Large intestine (tissue), 12 donors: ENCODE measurements at places on chromosomes 1 and 21.

- no peak for DNase-seq
These were observed 7.1 kb upstream of the TMEM61 start for GRCh38 chr1:54973205-54973921.

GRCh38 chr21:25822981-25823380, 88.2 kb downstream of the GABPA start:
- DNase-seq: no peak

DNA sequence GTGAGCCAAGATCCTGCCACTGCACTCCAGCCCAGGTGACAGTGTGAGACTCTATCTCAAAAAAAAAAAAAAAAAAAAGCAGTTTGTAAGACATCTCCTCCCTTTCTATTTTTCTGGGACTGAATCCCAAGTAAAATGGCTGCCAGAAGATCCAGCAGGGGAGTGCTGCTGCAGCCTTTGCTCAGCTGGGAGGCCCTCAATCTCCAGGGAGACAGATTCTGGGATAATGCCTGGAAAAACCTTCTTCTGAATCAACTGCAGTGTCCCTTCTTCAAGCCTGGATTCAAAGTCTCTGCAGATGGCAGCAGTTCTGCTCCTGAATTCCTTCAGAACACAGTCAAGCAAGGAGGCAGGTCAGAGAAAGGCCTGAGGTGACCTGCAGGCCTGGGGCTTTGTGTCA, 191.0 kb upstream of the NRIP1 start:
- DNase-seq: no peak

GRCh38 chr1:172425339-172425738, 4.9 kb downstream of the C1orf105 start:
- no peak for DNase-seq

GRCh38 chr1:212491454-212491853, 58.7 kb downstream of the NENF start:
- no peak for DNase-seq

GRCh38 chr21:45283611-45284455, 3.9 kb downstream of the POFUT2 start:
- DNase-seq: no peak

- no peak for DNase-seq
These were observed 28.1 kb upstream of the KDM4A start for GRCh38 chr1:43621861-43622260.

GRCh38 chr1:20071416-20071815, 1.4 kb downstream of the PLA2G5 start:
- no peak for DNase-seq

GRCh38 chr1:180130651-180131050, 24.0 kb upstream of the QSOX1 start:
- no peak for DNase-seq

GRCh38 chr1:10546896-10547295, 72.1 kb downstream of the PEX14 start:
- no peak for DNase-seq

- no peak for DNase-seq
These were observed 18.6 kb downstream of the GNAI3 start for GRCh38 chr1:109566982-109567381.

GRCh38 chr1:56132520-56132919, 446.8 kb downstream of the PLPP3 start:
- no peak for DNase-seq

- DNase-seq: no peak
These were observed 101.9 kb upstream of the SLC5A9 start for GRCh38 chr1:48120621-48121020.

DNA sequence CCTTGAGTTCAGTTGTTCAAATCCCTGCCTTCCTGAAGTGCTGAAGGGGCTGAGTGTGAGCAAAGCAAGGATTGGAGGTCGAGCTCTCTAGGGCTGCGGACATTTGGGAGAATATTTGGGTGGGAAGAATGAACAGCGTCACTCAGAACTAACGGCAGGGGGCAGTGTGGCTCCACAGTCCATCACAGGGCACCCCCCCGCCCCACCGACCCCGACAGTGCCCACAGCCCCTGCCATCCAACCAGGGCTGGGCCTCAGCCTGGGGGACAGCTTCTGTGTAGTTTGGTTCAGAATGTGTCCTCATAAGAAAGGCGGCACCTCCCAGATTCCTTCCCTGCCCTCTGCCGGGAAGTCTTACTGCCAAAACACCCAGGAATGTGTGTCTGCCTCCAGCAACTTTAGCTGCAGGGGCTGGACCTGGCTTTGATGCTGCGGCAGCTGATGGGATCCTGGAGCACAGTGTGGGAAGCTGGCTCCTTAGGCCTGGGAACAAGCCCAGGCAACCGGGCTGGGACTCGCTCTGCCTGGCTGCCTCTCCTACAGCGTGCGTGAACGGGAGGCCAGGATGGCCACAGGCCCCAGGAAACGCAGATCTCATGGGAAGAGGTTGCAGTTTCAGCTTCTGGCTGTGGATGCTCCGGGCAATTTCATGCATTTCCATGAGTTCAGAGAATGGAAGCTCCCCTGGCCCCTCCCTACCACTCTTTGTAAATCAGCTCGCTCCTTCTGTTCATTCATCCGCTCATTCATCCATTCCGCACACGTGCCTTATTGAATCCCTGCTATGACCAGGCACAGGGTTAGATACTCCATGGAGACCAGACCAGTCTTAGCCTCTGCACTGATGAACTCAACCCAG, 104.9 kb upstream of the TMPRSS2 start:
- DNase-seq: no peak

- peak; percentile 12 for DNase-seq
These were observed 12.5 kb downstream of the TCP10L start for GRCh38 chr21:32572574-32573420.

- DNase-seq: no peak
These were observed 21.4 kb upstream of the LSM10 start for GRCh38 chr1:36419140-36419539.

GRCh38 chr1:158022554-158023312, 29.3 kb downstream of the KIRREL1 start:
- no peak for DNase-seq

DNA sequence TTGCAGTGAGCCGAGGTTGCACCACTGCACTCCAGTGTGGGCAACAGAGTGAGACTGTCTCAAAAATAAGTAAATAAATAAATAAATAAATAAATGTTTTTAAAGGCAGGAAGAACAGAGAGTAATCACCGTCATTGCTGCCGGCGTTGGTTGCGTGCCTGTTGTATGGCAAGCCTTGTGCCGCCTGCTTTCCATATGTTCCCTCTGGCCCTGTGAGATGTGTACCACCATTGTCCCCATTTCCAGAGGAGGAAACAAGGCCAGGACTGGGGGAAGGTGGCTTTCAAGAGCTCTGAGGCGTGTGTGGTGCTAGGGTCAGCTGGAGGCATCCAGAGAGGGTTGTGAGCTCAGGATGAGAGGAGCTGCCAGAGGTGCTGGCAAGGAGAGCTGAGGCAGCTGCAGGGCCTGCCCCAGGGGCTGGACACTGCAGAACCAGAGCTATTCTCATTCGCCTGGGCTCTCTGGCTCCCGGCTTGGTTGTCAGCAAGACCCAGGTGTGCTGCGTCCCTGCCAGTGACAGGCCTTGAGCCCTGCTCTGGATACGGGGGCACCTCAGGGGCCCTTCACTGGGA, 5.2 kb upstream of the MARCKSL1 start:
- no peak for DNase-seq

- DNase-seq: no peak
These were observed 32.1 kb downstream of the CTNNBIP1 start for GRCh38 chr1:9877962-9878361.

DNA sequence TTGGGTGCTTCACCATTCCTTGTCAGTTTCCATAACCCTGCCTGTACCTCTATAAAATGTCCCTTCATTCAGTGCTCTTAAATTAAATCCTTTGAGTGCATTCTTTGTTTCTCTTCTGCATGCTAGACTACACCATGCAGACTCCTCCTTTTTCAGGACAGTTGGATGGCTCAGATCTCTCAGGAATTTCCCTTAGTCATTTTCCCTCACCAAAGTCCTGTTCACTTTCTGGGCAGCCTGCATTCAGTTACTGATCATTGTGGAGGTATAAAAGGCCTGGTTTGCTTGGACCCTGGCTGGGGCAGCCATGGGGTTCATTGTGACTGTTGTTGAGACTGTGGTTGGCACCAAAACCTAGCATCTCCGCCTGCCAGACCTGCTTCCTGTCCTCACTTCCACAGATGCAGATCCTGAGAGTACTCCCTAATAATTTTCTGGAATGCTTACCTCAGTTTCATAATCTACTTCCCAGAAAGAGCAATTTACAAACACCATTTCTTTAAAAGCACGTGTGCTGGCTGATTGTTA, 88.4 kb downstream of the PDE4B start:
- no peak for DNase-seq

GRCh38 chr1:36665478-36666080, 182.9 kb upstream of the CSF3R start:
- DNase-seq: no peak

- no peak for DNase-seq
These were observed 12.9 kb upstream of the ETS2 start for GRCh38 chr21:38792676-38793459.

DNA sequence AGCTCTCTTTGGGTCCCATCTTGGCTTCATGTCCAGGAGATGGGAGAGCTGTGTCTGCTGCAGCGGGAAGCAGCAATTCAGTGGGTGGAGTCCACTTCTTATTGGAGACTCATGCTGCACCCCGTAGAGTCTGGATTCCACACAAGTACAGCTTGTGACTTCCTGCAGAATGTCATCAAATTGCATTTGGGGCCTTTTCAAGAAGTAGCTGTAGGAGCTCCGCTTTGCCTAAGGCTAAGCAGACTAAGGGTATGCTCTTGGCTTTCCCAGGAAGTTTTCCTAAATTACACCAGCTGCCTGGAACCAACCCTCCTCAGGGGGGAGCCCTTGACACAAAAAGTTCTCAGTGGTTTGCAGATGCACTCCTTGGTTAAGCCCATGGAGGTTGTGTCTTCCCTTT, 5.7 kb upstream of the MOB3C start:
- DNase-seq: no peak

DNA sequence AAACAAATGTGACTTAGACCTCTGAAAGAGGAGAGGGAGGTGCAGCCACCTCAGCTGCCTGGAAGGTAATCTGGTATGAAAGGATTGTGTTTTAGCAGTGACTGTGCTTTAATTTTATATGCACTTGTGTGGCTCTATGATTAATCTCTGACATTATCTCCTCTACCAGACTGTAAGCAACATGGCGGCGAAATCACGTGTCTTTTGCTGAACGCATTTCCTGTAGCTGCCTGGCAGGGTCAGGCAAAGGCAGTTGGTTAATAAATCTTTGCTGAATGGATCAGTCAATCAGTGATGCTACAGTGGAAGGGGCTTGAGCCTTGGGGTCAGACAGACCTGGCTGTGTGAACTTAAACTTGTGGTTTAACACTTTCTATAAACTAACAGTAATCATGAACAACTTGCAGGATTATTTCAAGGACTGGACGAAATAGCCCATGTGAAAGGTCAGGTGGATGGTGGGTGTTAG, 96.9 kb downstream of the ADSS2 start:
- no peak for DNase-seq

GRCh38 chr1:231161667-231162296, at the start of gene TRIM67:
TSS of gene TRIM67 (plus strand) at chr1:231162058. CDS start at chr1:231162970, 912 bp downstream.
- no peak for DNase-seq

DNA sequence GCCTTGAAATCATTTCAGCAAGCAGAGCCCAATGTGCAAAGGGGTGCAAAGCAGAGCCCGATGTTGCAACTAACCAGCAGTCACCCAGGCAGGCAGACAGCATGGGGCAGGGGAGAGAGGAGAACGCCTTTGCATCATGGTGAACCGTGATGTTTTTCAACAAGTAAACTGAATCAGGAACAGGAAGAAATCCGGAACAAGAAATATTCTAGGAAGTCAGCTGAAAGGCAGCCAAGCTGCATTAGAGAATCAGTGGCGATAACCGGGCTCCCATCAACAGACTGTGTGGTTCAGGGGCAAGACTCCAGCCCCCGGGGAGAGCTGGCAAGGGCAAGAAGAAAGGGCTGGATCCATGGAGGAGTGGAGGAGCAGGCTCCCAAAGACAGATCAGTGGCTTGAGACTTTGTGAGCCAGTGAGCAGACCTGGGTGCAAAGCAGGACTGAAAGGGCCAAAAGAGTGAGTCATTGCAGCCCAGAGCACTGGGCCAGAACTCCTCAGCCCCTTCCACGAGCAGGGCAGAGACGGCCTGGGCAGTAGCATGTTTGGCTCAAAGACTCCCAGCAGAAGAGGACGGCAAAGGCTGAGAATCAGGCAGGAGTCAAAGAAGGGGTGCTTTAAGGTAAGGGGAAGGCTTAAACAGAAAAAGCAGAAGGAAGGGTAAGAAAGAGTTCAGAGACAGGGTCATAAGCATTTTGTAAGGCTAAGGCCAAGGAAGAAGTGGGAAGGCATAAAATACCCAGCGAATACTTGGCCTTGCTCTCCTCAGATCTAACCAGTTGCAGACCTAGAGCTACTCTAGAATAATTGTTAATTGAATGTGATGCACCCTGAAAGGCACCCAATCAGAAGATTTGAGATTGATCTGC, 155.0 kb downstream of the SETD4 start:
- DNase-seq: no peak

GRCh38 chr1:154324669-154325582, at the start of gene ATP8B2:
TSS of gene ATP8B2 (plus strand) at chr1:154325525. CDS start at chr1:154328142, 2,617 bp downstream.
- DNase-seq: peak; percentile 45

- DNase-seq: no peak
These were observed 1334.8 kb downstream of the MRPL39 start for GRCh38 chr21:24272521-24272938.

- no peak for DNase-seq
These were observed 50.5 kb upstream of the ERO1B start for GRCh38 chr1:236332092-236332758.

DNA sequence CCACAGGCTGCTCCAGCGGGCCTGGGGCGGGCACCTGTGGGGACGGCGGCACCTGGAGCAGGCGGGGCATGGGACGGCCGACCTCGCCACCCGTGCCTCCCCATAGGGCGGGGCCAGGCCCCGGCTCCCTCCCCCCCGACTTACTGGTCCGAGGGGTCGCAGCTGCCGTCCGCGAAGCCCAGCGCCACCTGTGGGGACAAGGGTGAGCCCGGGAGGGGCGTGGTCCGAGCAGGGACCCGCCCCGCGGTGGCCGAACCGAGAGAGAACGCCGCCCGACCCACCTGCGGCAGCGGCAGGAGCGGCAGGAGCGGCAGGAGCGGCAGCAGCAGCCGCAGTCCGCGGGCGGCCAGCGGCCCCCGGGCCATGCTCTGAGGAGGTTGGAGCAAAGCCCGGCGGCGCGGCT, at the start of gene TMEM52:
Gene TMEM52 (minus strand): TSS at position 379 of the 403 bp plus-strand sequence. CDS start 14 bp downstream, at position 365.
- DNase-seq: no peak

GRCh38 chr1:157269656-157270375, 131.6 kb upstream of the ETV3 start:
- no peak for DNase-seq
